ENCODE measurements at places on chromosomes 4 and X.

DNA sequence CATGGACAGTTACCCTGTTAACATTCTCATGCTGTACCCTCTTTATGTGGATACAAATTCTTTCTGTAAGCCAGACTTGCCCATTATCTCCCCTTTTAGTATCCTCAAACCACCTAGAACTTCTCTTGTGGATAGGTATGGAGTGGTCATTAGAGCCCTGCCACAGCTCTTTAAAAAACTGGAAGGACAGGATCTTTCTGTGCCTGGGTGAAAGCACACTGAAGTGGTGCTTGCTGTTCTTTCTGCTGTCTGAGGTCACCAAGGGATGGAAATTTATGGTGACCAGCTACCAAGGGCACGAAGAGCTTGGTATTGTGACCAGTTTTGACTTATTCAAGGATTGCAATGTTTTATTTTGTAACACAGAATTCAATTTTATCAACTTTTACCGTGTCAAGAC lies 344.2 kb downstream of the CBLL2 start:
- no peak for DNase-seq

- DNase-seq: no peak
Measured at GRCh38 chr4:43837171-43837570, 611.4 kb downstream of the KCTD8 start.

DNA sequence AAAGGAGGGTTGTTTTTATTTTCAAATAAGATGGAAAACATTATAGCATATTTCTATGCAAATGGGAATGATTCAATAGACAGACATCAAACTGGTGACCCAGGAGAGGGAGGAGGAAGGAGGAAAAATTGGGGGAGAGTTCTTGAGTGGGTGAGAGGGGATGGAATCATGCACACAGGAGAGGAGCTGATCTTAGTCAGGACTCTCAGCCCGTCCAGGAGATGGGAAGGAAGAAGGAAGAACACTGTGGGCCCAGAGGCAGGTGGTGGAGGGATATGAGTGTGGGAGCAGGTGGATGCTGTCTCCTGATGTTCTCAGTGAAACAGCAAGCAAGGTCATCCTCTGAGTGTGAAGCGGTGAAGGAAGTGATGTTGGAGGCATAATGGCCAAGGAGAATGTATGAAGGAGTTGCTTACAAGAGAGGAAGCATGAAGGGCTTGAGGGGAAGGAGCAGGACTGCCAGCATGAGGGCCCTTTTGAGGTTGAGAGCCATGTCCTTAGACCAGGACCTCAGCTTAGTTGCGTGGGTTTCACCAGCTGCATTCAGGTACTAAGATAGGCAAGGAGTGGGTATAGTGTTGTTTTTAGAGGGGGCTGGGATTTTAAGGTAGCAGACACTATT lies 161.7 kb upstream of the NAP1L5 start:
- no peak for DNase-seq

DNA sequence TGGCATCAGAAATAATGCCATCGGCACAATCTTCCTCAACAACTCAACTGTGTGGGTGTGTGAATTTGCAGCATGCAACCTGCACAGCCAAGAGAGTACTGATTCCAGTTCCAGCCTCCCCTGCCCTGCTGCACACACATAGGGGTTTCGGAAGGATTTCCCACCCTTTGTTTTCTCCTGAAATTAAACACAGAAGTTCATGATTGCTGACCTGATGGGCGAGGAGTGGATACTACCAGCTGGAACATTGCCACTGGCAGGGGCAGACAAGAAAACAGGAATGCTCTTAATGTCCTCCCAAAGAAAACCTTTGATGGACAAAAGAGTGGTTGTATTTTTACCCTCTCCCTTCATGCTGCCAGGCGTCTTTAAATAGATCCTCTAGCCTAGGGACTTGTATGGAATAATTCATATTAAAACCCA lies 4.8 kb downstream of the NDP start:
- no peak for DNase-seq

- DNase-seq: no peak
Measured at GRCh38 chrX:114508756-114509155, 75.1 kb upstream of the HTR2C start.

GRCh38 chrX:70422851-70423341 lies at the start of gene GDPD2:
TSS of gene GDPD2 (plus strand) at chrX:70423314. CDS start at chrX:70424985, 1,671 bp downstream.
- no peak for DNase-seq

DNA sequence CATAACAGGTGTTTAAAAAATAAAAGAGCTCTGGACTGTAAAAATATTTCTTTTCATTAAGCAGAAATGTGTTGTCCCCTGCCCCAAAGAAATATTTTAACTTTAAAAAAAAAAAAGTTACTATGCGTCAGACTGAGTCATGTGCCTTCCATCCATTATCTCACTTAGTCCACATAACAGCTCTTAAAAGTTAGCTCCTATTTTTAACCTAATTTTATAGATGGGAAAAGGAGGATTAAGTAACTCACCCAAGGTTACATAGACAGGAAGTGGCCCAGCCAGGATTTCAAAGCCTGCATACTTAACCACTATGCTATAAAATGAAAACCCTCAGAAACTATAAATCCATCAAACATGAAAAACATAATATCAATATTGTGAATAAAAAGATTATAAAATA lies 97.7 kb downstream of the MANBA start:
- DNase-seq: no peak

- no peak for DNase-seq
Measured at GRCh38 chr4:138158746-138159297, 83.3 kb downstream of the SLC7A11 start.

GRCh38 chrX:55796496-55796895 lies 78.9 kb downstream of the RRAGB start:
- no peak for DNase-seq

GRCh38 chrX:129777218-129778030 lies 2.3 kb upstream of the SASH3 start:
- peak; percentile 68 for DNase-seq

DNA sequence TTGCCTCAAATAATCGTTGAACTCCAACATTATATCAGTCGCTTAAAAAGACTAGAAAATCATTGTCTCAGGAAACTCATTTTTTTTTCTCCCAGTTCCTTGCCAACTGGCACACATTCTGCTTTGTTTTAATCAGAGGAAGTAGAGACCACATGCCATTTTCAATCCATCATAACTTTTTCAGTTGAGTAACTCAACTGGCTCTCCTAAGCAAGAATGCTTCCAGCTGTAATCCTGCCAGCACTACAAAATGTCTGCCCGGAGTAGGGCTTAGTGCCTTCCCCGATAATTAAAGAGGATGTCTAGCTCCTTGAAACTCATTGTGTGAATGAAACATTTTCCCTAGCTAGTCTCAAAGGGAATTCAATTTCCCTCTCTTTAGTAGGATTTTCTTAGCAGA lies 33.0 kb downstream of the FREM3 start:
- no peak for DNase-seq

DNA sequence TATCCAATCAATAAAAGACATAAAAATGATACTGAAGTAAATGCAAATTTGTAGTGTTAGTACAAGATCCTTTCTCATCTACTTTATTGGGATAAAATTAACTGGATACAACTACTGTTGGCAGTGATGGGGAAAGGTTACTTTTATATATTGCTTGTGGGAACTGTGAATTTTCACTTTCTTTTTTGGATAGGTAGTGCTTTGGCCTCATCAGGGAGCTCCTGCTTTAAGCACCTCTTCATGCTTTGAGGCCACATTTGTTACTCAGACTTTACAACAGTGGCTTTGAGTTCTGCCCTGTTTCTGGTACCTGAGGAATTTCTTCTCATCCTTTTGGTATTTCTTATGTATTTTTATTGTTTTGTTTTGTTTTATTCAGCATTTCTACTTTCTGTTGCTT lies 316.8 kb upstream of the ZCCHC13 start:
- no peak for DNase-seq

GRCh38 chr4:18025288-18025687 lies 3.7 kb upstream of the LCORL start:
- no peak for DNase-seq

GRCh38 chr4:147971116-147971515 lies 239.2 kb downstream of the ARHGAP10 start:
- no peak for DNase-seq

DNA sequence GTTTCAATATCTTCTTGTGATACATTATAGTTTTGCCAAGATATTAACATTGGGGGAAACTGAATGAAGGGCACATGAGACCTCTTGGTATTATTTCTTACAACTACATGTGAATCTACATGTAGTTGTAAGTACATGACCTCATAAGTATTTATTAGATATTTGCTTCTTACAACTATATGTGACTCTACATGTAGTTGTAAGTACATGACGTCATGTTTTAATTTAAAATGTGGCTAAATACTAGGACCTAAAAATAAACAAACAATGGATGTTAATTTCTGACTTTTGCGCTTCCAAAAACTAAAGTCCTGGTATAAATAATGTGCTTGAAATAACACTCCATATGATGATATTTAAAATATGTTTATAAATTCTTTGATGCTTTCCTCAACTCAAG lies 190.2 kb downstream of the CBLL2 start:
- no peak for DNase-seq

DNA sequence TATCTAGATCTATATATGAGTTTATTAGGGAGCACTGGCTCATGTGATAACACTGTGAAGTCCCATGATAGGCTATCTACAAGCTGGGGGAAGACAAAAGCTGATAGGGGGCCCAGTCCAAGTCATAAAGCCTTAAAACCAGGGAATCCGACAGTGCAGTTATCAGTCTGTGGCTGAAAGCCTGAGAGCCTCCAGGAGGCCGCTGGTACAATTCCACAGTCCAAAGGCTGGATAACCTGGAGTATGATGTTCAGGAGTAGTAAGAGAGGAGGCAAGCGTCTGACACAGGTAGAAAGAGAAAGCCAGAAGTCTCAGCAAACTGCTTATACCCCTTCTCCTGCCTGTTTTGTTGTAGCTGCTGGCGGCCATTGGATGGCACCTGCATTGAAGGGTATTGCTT lies 177.6 kb upstream of the SPRY1 start:
- DNase-seq: no peak

GRCh38 chr4:168643111-168643795 lies 146.4 kb downstream of the PALLD start:
- no peak for DNase-seq

DNA sequence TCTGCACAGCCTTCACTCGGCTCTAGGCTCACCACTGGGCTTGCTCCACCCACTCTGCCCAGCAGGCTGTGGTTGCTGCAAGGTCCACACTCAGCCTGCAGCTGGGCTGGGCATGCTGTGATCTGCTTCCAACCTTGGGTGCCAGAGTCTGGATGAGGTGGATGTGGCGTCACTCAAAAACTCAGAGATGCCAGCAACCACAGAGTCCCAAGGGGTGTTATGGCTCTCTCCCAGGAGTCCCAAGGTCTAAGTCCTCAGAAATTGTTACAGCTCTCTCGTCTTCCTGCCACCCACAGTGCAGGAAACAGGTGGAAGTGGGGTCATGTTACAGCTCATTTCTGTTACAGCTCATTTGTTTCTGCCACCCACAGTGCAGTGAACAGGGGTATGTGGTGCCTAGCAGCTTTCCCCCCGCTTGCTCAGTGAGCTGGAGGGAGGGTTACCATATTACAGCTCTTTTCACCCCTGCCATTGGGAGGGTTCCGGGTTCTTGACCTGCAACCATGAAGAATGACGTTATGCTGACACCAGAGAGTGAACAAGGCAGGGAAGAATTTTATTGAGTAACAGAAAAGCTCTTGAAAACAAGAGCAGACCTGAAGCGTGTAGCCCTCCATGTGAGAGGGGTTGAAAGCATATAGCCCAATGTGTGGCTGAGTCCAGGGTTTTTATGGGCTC lies 893.9 kb downstream of the PCDH7 start:
- DNase-seq: no peak

DNA sequence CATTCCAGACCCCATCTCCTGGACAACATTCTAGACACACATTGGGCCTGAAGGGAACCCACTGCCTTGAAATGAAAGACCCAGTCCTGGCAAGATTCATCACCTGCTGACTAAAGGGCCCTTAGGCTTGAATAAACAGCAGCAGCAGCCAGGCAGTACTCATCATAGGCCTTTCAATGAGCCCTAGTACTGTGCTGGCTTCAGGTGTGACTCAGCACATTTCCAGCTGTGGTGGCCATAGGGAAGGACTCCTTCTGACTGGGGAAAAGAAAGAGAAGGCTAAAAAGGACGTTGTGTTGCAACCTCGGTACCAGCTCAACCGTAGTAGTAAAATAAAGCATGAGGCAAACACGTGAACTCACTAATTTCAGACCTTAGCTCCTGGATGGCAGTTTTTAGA lies 344.0 kb downstream of the ACTRT1 start:
- DNase-seq: no peak

GRCh38 chr4:1212546-1213335 lies 36.2 kb downstream of the CTBP1 start:
- no peak for DNase-seq

DNA sequence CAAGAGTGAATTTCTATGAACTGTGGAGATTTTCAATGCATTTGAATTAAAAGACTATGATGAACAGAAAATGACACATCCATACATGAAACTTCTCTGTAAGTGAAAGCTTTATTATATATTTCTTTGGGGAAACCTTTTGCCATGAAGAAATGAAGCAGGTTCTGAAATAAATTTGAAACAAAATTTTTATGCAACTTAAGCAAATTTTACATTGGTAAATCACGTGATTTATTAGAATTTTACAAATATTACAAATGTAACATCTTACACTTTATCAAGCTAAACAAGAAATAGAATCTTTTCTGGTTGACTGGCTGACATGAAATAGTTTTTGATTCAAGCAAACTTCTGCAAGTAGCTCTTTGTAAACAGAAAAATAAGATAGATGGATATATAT lies 131.2 kb downstream of the IL1RAPL1 start:
- no peak for DNase-seq

GRCh38 chr4:23889814-23890341 lies at the start of gene PPARGC1A:
TSS of gene PPARGC1A (minus strand) at chr4:23890047. CDS start at chr4:23889957, 90 bp downstream.
- no peak for DNase-seq

DNA sequence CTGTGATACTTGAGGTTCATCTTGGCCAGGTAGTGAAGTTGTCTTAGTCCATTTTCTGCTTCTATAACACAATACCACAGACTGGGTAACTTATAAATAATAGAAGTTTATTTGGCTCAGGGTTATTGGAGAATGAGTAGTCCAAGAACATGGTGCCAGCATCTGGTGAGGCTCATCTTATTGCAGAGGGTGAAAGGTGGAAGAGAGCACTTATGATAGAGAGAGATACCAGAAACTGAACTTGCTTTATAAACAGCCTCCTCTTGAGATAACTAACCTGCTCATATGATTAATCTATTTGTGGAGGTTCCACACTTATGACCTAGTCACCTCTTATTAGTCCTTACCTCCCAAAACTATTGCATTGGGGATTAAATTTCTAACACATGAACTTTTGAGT lies 1.6 kb downstream of the C4orf51 start:
- DNase-seq: no peak

DNA sequence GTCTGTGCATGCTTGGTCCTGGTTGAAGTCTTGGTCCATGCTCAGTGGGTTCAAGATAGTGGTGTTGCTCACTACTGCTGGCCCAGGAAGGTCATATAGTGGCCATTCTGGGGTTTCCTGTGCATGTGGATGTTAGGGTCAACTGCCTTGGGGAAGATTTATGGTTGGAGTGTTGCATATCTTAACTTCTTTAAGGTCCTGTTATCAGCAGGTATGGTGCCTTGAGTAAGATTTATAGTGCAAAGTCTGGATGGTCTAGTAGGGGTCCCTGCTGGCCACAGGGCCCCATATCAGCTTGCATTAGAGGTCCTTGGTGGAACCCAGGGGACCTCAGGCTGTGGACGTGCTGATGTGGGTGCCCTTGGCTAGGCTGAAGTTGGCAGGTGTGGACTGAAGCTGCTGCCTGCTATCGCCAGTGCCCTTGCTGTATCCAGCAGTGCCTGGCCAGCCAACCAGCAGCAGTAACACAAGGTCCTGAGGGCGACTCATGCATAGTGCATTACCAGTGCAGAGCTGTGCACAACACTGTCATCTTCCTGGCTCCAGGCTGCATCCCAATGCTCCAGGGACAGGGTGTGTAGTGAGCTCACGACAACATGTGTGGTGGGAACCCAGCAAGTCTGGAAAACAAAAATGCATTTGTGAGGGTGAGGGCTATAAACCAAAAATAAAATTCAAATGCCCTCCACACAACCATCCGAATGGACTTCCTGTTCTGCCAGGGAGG lies 61.0 kb downstream of the BEX3 start:
- DNase-seq: no peak
